Cerebellar nuclear complex (tissue), 1 donor: ENCODE measurements at places on chromosomes 1 and 21.

DNA sequence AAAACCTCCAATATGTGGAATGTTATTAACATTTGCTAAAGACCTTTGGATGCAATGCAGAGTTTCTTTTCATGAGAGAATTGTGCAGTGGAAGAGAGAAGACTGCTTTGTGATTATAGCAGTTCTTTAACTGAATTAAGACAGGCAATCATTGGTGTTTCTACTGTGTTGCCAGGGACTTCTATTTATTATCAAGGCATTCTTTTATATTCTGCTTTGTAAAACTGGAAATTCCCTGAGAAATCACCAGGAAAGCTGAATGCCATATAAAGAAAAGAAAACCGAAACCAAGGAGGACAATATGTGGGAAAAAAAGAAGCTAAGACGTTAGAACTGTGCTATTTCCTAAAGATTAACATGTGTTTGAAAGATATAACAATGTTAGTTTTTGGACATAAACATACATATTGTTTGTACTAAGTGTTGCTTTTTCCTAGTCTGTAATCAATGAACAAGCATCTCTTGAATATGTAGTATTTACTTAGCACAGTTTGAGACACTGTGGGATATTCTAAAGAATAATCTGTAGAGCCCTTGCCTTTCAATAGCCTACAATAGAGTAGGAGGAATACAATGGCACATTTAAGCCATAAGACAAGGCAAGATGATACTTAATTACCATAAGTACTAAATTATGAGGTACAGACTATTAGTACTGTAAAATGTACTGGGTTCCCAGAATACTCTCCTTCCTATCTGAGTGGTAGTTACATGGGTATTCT, 47.1 kb downstream of the EXTL2 start:
- no peak for DNase-seq

DNA sequence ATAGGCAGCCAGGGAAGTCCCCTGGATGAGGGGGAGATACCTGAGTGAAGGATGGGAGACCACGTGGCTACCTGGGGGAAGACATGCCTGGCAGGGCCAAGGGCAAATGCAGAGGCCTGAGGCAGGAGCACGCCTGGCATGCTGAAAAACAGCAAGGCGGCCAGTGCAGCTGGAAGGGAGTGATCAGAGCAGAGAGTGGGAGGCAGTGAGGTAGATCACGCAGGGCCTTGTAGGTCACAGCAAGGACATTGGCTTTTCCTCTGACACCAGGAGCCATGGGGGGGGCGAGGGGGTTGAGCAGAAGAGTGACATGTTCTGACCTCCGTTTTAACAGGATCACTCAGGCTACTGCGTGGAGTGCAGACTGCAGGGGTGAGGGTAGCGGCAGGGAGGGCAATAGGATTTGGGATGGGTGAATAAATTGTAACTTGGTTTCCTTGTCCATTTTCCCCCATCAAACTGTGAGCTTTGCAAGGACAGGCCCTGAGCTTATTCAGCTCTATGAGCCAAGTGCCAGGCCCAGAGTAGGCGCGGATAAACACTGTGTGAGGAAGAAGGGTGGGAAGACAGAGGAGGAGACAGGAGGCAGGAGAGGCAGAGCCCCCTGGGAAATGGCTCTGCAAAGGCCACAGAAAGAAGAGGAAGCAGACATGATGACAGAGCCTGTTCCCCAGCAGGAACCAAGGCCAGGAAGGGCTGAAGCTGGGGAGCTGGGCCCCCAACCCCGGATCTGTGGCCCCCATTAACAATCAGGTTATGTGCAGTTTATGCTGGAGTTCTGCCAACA, 16.6 kb downstream of the IFI6 start:
- DNase-seq = no peak

DNA sequence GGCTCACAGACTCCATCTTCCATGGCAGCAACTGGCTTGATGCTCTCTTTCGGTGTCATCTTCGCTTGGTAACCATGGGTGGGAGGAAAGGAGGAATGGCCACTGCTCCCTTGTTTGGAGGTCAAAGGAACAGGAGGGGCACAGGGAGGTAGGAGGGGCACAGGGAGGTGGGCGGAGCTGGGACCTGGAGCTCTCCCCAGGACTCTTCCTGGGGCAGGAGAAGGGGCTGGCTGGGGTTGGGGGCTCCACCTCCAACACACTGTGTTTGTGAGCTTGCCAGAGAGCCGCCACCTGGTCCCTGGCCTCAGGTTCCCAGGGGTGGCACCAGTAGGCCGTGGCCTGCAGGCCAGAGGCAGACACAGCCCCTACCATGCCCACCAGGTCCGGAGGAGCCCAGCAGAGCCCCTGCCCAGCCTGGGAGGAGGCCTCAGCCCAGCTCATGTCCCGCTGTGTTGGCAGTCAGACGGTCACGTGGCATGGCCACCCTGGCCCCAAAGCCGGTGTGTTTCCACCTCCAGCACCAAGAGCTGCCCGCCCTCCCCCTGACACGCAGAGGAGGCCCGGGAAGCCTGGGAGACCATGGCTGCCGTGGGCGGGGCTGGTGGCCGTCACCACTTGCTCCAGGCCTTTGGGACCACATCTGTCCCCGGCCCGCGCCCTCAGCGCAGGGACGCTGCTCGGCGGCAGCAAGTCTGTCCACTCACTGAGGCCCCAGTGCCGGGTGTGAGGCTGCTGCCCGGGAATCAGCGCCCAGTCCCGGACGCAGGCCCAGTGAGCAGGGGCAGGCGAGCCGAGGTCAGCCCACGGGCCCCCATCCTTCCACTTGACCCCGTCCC, 73.9 kb downstream of the MORN1 start:
- DNase-seq = no peak

- no peak for DNase-seq
Measured at GRCh38 chr21:45438391-45439145, 33.6 kb downstream of the COL18A1 start.

DNA sequence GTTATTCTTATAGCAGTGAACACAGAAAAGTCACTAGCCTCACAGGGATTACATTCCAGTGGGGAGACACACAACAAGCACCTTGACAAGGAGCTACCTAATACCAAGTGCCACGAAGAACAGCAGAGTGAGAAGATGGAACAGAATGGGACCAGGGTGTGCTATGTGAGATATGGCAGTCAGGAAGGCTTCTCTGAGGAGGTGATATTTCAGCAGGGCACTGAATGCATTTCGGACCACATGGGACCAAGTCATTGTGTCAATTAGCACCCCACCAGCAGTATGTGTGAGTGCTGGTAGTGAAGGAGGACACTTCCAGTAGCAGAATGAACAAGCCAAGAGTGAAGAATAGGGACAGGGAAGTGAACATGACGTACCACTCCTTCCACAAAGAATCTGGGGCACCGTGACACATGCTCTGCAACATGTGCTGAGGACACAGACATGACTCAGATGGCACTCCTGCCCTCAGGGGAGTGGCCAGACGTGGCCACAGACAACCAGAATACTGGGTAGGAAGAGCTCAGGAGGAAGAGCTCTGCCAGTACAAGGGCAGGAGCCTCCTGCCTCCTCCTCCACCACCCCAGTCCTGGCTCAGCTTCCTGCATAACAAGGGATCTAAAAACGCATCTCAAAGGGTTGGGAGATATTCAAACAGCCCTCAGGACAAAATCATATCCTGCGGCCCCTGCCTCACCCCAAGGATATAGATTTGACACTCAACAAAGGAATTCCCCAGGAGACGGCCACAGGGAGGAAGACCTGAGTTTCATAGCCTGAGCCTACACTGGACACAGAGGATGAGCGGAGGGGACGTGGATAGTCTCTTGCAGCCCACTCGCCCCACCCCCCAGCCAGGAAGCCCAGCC, 102.5 kb downstream of the TRABD2B start:
- DNase-seq = no peak

GRCh38 chr1:240706150-240706935, 94.4 kb upstream of the GREM2 start:
- no peak for DNase-seq

DNA sequence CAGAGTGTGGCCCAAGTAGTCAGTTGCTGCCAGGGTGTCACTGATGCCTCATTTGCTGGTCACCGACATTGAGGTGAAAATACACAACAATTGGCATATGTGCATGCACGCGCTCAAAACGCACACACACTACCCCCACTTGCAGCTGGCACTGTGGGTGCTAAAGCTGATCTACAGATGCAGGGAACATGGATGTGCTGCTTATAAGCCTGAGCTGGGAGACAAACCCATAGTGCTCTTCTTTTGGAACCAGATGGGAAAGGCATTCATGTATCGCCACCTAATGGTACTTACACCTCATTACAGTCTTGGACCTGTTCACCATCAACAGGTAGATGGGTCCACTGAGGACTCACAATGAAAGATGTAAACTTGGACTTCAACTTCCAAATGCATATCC, 70.3 kb upstream of the CAMK1G start:
- no peak for DNase-seq

DNA sequence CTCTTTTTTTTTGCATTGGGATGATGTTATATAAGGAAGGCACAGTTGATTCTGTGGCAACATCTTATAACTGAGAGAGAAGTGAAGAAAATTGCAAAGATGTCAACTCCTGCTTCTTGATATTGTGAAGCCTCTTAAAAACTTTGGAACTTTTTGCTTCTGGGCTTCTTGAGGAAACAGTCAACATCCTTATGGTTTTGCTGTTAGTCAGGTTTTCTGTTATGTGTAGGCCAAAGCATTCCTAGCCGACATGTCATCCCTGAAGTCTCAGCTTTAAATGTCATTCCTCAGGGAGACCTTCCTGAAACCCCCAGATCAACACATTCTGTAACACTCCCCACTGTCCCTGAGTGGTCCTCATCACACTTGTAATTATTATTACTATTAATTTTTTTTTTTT, 12.6 kb downstream of the FALEC start:
- no peak for DNase-seq

- DNase-seq = no peak
Measured at GRCh38 chr1:19465123-19465522, 20.2 kb downstream of the CAPZB start.

DNA sequence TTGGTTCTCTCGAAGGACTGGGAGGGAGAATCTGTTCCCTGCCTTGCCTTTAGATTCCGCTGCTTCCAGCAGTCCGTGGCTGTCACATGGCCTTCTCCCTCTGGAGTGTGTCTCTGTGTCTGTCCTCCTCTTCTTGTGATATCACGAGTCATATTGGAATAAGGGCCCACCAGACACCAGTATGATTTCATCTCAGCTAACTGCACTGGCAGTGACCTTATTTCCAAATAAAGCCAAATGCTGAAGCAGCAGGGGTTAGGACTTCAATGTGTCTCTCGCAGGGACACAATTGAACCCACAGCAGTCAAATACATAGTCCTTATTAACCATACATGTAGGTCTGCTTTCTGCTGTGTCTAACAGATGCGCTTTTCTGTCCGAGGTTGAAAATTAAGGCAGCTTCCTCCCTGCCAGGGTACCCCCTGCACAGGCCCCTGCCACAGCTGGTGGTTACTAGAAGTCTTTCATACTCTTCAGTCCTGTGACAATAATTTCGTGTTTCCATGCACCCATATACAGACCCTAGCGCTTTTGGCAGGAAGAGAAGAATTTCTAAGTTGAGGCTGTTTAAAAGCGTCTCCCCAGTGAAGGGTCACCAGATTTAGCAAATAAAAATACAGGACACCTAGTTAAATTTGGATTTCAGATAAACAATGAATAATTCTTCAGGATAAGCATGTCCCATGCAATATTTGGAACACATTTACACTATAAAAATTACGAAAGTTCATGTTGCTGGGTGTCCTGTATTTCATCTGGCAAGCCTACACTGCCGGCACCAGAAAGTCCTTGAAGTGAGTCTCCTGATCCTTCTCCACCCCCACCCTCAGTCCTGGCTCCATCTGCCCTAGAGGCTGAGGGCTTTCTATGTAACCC, 182.1 kb downstream of the ETS2 start:
- DNase-seq = no peak

DNA sequence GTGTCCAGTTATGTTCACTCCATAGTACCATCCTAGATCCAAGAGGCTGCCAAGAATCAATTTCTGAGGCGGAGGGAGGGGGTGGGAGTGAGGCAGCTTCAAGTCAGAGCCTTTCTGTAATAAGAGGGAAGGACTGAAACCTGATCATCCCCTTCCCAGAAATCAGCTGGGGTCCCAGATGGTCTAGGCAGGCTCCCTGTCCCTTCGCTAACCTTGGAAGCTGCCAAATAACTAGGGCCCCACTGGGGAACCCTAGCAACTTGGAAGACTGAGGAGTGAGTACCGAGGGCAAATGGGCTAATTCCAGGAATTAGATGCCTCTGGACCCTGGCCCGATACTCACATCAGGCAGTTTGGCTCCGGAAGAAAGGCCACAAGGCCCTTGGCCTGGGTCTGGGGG, 113.3 kb downstream of the NAV1 start:
- DNase-seq = no peak

GRCh38 chr1:214126697-214127146, 138.9 kb downstream of the PROX1 start:
- DNase-seq = no peak

- DNase-seq = no peak
Measured at GRCh38 chr1:227140376-227140775, 177.9 kb downstream of the CDC42BPA start.

- DNase-seq = no peak
Measured at GRCh38 chr1:14672005-14672404, 73.5 kb downstream of the KAZN start.

GRCh38 chr1:15343729-15344128, 66.0 kb upstream of the EFHD2 start:
- no peak for DNase-seq

GRCh38 chr1:227883073-227883520, 64.6 kb downstream of the WNT9A start:
- no peak for DNase-seq

DNA sequence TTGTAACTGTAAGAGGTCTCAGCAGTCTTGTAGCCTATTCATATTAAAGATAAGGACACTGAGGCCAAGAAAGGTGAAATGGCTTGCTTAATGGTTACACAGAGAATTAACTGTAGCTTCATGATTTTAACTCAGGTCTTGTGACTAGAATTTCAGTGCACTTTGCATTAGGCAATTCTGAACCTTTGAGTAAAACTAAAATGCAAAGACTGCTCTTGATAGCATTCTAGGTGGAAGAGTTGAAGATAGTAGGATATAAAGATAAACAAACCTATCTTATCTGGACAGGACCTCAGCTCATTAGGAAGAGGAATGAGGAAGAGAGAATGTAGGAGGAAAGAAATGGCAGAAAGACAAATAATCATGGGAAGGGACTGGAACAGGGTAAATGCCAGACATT, 68.6 kb upstream of the RGL1 start:
- DNase-seq = no peak

DNA sequence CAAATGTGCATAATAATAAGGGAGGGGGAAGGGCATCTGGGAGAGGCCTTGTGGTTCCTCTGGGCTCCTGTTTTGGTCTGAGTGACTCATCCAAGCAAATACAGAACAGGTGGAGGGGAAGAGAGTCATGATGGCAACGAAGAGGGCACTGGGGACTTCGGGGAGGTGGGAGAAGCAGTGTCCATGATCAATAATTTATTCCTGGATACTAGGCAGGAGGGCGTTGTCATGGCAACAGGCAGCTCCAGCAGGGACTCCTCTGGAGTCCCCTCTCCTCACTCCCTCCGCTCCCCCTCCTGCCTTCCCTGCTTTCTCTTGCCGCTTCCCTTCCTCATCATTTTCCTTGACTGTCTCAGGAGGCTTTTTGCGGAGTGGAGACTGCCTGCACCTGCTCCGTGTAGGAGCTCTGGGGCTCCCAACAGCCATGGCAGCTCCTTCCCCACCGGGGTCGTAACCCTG, 12.3 kb upstream of the NFASC start:
- no peak for DNase-seq
